ENCODE measurements at places on chromosomes 2 and 18. TPM values are rescaled to one million over a fixed set of nuclear protein-coding genes. Genes with fewer than 3 reads are reported as not detected.
A peak's percentile ranks its signal among the peaks of the same experiment; 100 is the strongest.

Gene GAD1
- total RNA-seq, result not detected

Gene CPLX4
- total RNA-seq, result not detected

Gene SPR
- total RNA-seq, result 14.3 TPM

Gene ADAM23
- total RNA-seq, result 3.4 TPM

Gene IMPA2
- 31.5 TPM for total RNA-seq

GRCh38 chr18:5998907-5999306 lies 103.6 kb upstream of the TMEM200C start:
- DNase-seq, result no peak

GRCh38 chr2:231708773-231709635 lies 679 bp downstream of the PTMA start:
- DNase-seq, result peak; percentile 87

DNA sequence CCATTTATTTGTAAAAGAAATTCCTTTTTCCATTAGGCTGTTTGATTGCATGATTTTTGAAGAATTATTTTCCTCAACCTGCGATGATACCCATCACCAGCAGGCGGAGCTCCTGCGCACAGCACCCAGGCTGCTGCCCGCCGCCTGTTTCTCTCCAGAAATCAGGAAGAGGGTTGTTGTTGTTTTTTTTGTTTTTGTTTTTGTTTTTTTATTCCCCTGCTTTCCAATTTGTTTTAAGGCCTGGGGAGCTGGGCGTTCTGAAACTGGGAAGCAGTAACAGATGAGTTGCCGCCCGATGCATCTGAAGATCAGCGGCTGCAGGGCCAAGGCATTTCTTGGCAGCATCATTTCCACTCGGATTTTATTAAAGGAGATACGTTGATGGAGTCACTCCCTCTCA lies 132.1 kb downstream of the MBP start:
- no peak for DNase-seq

DNA sequence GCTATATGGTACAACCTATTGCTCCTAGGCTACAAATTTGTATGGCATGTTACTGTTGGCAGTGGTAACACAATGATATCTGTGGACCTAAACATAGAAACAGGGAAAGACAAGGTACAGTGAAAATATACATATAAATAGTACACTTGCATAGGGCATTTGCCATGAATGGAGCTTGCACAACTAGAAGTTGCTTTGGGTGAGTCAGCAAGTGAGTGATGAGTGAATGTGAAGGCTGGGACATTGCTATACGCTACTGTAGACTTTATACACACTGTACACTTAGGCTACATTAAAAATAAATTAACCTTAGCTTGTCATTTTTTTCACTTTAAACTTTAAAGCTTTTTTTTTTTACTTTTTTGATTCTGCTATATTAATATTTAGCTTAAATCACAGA lies 500.0 kb upstream of the SETBP1 start:
- DNase-seq, result no peak

DNA sequence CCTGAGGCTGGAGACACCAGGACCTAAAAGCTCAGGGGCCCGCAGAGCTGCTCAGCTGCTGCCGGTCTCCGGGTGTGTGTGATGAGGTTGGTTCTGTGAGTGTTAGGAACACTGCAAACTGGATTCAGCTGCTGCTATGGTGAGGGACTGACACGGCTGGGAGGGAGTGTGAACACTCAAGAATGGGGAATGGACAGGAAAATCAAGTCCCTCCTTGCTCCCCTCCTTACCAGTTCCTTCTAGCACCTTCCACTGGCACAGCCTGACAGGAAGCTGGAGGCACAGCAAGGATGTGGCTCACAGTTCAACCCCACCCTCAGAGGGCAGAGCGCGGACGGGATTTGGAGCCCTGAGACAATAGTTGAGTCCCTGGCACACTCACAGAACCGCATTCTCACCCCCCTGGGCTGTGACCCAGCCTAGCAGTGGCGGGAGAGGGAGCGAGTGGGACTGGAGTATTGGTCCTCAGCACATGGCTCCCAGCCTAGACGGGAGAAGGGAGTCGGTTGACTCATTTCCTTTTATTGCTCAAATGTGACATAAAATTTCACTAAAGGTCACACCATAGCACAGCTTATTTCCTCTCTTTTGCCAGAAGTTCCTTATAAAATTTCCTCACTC lies 42.5 kb downstream of the LRRC30 start:
- DNase-seq, result peak; percentile 94

DNA sequence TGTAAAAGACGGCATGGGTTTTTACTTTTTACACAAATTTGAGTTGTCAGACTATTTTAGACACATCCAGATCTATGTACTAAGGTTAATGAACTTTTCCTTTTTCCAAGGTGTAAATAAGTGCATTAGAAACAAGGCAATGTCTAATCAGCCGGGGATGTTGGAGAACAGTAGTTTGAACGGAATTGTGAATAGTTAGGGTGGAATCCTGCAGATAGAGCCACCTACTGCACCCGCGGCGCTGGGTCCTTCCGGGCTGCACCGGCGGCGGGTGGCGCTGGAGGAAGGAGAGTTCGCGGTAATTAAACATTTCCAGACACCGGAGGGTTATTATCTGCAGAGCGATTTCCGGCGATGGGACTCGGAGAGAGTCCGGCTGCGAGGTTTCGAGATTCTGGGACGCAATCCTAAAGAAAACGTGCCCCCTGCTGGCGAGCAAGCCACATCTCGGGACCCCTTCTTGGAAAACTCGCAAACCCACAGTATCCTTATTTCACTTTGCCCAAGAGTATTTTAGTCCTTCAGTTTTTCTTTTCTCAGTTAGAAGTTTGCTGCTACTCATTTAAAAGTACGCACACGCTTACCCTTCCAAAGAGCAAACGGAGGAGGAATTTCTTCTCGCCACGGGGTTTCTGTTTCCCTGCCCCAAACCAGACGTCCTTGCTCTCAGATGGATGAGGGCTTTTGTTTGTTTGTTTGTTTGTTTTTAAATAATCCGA lies 4.5 kb upstream of the OSR1 start:
- peak; percentile 93 for DNase-seq

- DNase-seq, result no peak
Measured at GRCh38 chr2:83340424-83340823, 1118.7 kb downstream of the SUCLG1 start.

- no peak for DNase-seq
Measured at GRCh38 chr2:7665880-7666279, 748.7 kb downstream of the RNF144A start.

GRCh38 chr2:28628987-28629386 lies 122.6 kb upstream of the PPP1CB start:
- no peak for DNase-seq

DNA sequence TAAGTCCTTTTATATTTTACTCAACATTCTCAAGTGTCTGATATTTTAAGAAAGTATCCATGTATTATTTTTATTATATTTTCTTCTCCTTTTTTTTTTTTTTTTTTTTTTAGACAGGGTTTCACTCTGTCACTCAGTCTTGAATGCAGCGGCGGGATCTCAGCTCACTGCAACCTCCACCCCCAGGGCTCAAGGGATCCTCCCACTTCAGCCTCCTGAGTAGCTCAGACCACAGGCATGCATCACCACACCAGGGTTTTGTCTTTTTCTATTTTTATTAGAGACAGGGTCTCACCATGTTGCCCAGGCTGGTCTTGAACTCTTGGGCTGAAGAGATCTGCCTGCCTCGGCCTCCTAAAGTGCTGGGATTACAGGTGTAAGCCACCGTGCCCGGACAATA lies 212.1 kb downstream of the TCF4 start:
- DNase-seq, result no peak

GRCh38 chr18:35786365-35787042 lies 186.0 kb upstream of the RMP24 start:
- no peak for DNase-seq
